SK-N-DZ (cell line): ENCODE measurements at places on chromosomes 1 and 21.
A peak's percentile ranks its signal among the peaks of the same experiment; 100 is the strongest.

- no peak for DNase-seq
Measured at GRCh38 chr1:40789661-40790430, 6.3 kb downstream of the KCNQ4 start.

GRCh38 chr1:31614414-31615005 is 3.0 kb upstream of the HCRTR1 start:
- DNase-seq: peak; percentile 82

GRCh38 chr1:193417945-193418744 is 231.7 kb upstream of the B3GALT2 start:
- DNase-seq: peak; percentile 29

DNA sequence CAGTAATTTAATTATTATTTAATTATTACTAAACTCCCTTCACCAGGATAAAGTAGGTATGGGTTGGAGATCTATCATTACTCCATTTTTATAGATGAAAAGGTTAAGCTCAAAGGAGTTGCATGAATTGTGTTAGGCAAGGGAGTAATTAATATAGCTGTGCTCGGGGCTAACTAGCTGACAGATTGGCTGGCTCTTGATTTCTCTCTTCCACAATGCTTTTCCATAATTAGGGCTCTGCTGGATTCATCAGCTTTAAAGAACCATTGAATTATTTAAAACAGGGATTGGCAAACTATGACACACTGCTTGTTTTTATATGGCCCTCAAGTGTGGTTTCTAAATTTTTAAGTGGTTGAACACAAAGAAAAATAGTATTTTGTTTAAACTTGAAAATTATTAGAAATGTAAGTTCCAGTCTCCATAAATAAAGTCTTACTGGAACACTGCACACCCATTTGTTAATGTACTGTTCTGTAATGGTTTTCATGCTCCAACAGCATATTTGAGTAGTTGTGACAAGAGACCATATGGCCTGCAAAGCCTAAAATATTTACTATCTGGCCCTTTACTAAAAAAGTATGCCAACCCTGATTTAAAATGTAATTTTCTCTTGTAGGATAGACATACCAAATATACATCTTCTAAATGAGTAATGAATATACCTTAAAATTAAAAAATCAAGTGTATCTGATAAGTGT is 76.4 kb downstream of the GDAP2 start:
- DNase-seq: no peak

- no peak for DNase-seq
Measured at GRCh38 chr1:4756851-4757580, 102.6 kb downstream of the AJAP1 start.

- no peak for DNase-seq
Measured at GRCh38 chr1:40553017-40553416, 21.6 kb downstream of the ZNF684 start.

DNA sequence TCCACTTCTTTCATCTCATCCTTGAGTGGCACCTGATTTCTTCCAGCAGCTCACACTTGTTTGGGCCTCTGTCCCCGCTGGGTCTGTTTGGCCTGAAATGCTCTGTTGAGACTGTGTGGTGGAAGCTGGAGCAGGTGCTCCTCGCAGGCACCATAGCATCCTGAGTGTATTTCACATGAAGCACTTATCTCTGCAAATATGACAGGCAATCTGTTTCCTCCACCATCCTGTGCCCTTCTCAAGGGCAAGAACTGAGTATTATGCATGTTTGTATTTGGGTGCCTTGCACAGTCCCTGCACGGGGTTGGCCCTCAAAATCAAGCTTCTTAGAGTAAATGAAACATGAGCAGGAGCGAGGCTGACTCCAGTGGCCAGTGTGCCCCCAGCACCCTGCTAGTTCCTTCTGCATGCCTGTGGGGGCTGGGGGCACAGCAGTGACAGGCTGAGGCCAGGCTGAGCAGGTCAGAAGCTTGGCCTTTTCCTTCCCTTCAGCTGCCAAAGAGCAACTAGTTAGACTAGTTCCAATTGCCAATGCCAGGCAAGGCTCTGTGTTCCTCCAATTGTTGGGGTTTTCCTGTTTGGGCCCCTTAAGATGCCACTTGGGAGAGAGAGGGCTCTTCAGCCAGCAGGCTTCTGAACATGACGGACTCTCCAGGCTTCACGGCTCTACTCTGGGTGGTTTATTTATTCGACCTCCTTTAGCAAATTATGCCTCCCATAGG is 129.6 kb upstream of the ATP1A1 start:
- DNase-seq: no peak

- DNase-seq: no peak
Measured at GRCh38 chr1:154174654-154175053, 17.2 kb downstream of the TPM3 start.

GRCh38 chr1:239803781-239804180 is 287.9 kb upstream of the FMN2 start:
- DNase-seq: peak; percentile 67

- DNase-seq: no peak
Measured at GRCh38 chr1:4394366-4394765, 260.0 kb upstream of the AJAP1 start.

GRCh38 chr1:159974350-159974965 is 20.4 kb upstream of the SLAMF9 start:
- DNase-seq: no peak

DNA sequence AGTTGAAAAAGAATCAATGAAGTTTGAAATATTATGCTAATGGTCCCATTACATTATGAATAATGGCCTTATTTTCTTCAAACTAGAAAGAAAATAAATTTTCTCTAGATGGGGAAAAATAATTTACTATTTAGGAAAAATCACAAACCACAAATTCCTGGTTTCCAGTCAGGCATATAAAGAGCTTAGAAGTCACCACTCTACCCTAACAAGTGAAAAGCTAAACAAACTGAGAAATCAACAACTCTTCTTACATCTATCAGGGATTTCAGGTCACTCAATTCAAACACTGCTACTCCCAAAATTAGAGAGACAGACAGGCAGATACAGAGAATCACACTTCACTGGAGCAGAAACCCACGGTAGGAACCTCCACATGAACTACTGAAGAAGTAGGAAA is 82.1 kb upstream of the LRRC7 start:
- no peak for DNase-seq

DNA sequence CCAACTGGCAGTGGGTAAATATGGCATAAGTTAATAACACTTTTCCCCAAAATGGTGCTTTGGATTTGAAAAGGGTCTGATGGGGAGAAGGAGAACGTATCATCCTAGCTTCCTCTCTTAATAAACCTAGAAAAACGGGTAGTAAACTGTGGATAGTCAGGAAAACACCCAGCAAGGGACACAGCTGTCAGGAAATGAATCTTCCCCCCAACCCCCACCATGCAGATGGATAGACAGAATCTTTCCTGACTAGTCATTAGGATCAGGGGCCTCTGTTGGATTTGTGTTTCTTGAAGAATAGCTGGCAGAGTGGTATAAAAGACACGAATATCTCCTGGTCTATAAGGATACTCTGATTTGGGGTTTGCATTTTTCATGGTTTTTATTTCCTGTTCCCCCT is 22.5 kb upstream of the LAX1 start:
- no peak for DNase-seq

DNA sequence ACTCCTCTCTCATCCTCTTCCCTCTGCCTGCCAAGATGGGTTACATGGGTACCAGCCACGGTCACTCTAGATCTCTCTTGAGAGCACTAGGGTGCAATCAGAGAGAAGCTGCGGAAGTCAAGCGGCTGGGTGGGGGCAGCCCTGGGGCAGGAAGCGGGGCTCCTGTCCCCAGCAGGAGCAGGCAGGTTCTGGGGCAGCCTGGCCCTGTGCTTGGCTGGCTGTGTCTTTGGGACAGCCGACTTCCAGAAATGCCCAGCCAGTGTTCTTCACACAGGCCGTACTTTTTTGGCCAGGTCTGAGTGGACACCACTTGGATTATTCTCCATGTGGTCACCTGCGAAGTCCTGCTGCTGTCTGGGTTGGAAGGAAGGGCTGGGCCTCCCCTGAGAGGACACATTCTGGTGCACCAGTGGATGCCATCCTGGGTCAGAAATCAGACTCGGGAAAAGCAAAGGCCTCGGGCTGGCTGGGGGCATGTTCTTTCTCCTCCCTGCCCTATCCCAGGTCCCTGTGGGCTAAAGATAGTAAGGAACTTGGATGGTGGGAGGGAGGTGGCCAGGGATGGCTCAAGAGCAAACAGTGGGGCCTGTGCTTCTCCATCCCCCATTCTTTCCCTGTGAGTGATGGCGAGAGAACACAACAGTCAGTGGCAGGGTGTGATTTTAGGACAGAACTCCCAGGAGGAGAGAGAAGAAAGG is 93.7 kb downstream of the ITPKB start:
- DNase-seq: no peak
